ENCODE measurements at places on chromosomes 12 and 14.

- no peak for DNase-seq
Measured at GRCh38 chr12:82124711-82125380, 233.3 kb downstream of the CCDC59 start.

GRCh38 chr14:24849471-24849870, 200.5 kb downstream of the STXBP6 start:
- DNase-seq, result no peak

GRCh38 chr14:39267608-39268005, 33.9 kb downstream of the MIA2 start:
- peak; percentile 43 for DNase-seq

- peak; percentile 92 for DNase-seq
Measured at GRCh38 chr12:94616203-94616729, 34.1 kb downstream of the TMCC3 start.

DNA sequence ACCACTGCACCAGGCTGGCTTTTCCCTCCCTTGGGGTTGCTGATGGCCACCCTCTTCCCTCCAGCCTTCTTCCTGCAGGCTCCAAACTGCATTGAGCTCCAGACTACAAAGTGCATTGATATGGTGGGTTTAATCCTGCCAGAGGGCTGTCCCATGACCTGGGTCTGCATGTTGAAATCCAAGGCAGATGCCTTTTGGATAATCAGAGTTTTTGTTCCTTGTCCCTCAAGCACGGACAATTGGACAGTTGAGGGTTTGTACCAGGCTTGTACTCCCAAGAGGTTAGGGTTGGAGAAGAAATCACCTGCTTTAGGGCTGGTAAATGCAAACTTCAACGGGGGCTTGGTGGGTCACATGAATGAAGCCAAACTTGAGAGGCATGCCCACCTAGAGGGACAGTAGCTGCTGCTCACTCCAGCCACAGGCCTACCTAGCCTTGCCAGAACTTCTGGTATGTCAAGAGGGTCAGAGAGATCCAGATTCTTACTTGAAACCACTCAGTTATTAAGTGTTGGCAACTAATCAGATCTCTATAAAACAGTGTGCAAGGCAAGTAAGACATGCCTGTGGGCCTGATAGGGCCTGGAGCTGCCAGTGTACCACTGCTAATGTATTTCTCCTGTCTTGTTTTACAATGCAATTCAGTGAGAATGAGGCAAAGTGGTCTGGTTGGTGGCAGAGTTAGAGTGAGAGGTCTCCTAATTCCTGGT, 21.7 kb upstream of the KRT83 start:
- no peak for DNase-seq

DNA sequence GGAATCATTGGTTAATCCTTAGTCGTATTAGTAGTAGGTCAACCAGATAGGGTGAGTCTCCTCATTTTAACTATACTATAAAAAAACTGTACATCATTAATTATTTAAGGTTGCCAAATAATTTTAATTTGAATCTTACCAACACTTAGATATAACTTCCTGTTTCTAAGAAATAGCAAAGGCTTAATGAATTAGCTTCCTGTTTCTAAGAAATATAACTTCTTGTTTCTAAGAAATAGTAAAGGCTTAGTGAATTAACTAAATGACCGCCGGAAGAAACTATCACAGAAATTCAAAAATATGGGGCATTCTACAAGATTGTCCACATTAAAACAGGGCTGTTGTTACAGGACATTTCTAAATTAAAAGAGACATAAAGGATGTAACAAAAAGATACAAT, 392.9 kb upstream of the FOXG1 start:
- peak; percentile 50 for DNase-seq

DNA sequence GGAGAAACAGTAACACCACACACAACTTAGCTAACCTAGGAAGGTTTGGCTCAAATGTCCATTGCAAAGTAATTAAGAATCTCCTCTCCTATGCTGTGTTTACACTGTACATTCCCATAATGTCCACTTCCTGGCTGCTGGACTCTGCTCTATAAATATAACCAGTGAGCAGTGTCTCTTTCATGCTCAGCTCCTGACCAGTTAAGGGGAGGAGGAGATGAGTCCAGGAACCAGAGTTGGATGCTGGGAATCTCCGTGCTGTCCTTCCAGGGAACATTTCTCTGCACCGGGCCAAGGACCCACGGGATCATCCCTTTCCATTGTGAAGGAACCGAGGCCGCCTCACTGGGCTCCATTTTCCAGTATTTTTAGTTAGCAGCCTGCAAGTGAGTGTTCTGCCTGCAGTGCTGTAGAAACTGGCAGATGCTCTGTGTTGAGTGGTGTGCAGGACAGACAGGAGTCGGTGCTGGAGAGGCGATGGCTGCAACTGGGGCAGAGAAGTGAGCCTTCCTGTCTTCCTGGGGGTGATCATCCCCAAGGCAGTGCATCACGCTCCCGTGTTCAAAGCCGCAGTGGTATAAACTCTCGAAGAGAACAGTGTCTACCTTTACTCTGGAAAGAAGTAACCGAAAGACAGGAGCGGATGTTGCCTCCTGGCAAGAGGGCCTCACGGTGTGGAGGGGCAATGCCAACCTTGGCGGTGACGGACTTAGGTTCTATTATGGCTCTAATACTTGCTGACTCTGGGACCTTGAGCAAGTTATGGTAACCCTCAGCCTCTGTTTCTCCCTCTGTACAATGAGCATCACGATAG, 195.5 kb downstream of the CACNA1C start:
- no peak for DNase-seq

GRCh38 chr12:102299731-102300130, 102.1 kb upstream of the PMCH start:
- no peak for DNase-seq

- DNase-seq, result no peak
Measured at GRCh38 chr12:14982991-14983390, 10.1 kb downstream of the PDE6H start.

- DNase-seq, result peak; percentile 87
Measured at GRCh38 chr12:116708826-116709756, 28.8 kb downstream of the SPRING1 start.

- DNase-seq, result no peak
Measured at GRCh38 chr12:105406497-105406896, 76.0 kb downstream of the C12orf75 start.

DNA sequence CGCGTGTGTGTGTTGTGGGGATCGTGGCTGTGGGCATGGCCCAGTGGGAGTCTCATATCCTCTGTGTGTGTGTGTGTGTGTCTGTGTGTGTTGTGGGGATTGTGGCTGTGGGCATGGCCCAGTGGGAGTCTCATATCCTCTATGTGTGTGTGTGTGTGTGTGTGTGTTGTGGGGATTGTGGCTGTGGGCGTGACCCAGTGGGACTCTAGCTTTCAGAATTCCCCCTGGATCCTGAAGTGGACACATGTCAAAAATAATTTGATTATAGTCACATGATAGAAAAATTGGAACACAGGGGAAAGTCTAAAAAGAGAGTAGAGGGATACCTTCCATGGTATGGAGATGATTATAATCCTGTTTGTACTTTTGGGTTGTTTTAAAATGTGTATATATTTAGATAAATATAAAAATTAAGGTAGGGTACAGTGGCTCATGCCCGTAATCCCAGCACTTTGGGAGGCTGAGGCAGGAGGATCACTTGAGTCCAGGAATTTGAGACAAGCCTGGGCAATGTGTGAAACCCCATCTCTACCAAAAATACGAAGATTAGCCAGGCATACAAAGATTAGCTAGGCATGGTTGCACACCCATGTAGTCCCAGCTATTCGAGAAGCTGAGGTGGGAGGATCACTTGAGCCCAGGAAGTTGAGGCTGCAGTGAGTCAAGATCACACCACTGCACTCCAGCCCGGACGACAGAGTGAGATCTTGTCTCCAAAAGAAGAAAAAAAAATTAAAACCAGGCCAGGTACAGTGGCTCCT, 11.0 kb downstream of the PAPLN start:
- DNase-seq, result no peak
